ENCODE measurements at places on chromosomes 2 and 18.

DNA sequence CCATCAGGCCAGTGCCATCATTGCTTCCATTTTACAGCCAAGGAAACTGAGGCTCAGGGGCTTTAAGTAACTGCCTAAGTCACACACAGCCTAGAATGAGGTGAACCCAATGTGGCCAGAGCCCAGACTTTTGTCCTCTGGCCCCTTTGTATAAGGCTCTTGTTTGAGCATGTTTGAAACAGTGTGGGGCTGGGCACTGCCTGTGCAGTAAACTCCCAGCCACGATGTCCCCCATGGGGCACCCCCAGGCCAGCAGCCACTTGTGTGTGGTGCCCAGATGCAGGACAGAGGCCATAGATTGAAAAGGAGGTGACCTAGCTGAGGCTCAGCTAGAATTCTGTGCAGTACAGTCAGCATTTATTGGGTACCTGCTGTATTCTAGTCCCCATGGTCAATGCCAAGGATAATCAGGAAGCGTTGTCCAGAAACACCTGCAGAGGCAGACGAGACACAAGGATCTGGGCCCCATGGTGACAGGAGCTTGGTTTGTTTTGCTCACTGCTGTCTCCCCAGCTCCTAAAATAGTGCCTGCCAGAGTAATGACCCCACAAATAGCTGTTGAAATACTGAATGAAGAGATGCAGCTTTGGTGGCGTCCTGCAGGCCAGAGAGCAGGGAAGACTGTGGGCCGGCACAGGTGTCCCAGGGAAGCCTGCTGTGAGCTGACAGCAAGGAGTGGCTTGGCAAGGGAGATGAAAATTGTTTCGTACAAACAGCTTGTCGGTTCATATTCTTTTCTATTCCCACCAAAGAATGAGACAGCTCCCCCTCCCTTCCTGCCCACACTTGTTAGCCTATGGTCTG lies 160.7 kb downstream of the LDLRAD4 start:
- DNase-seq, result no peak

- no peak for DNase-seq
These were observed 254.4 kb downstream of the ERBB4 start for GRCh38 chr2:212284166-212284565.

- DNase-seq, result peak; percentile 38
These were observed 278.4 kb upstream of the DDX18 start for GRCh38 chr2:117536139-117536538.

- no peak for DNase-seq
These were observed 34.4 kb downstream of the NEMP2 start for GRCh38 chr2:190500054-190500502.

GRCh38 chr2:238458651-238459050 lies 31.9 kb downstream of the ASB1 start:
- no peak for DNase-seq

- peak; percentile 87 for DNase-seq
These were observed 23.8 kb downstream of the FBXO41 start for GRCh38 chr2:73260338-73260984.

GRCh38 chr2:36376319-36376765 lies 20.8 kb downstream of the CRIM1 start:
- DNase-seq, result peak; percentile 43

DNA sequence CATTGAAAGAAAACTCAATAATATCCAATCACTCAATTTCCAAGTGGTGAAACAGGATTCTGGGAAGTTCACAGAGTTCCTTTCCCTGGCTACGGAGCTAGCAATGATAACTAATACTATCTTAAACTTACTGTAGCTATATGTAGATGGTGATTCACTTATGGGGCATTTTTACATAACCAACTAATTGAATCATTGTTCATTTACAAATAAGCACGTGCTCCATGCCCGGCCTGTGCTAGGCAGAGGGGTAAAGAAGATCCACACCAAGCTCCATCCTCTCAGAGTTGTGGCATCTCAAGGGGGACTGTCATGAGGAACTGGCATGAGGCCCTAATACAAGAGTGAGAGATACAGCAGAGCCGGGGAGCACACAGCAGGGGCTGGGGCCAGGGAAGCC lies 176.3 kb downstream of the ANKRD30B start:
- no peak for DNase-seq

GRCh38 chr2:4884117-4884571 lies 808.0 kb upstream of the SOX11 start:
- DNase-seq, result no peak

GRCh38 chr2:84865181-84865783 lies 15.6 kb downstream of the TRABD2A start:
- DNase-seq, result no peak

DNA sequence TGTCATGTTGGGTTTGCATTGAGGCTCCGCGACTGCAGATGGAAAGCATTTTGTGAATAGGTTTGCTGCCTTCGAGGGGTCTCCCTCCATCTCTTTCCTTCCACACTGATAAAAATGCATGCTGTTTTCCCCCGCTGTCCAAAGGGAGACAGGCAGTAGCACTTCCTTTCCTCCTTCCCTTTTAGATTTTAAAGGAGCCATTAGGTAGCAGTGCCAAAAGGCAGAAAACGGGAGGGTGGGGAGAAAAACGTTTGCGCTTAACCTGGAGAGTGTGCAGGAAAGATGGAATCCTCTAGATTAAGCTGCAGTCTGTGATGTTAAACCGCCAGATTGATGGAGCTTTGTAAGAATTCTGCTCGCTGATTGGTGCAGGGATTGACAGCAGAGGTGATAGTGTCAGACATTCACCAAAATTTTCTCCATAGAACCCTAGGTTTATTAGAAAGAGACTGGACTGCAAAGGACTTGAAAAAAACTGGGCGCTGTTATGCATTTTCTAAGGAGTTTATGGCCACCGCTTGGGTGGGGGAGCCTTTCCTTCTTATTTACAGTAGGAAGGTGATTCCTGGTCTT lies 688 bp downstream of the MAPRE2 start:
- no peak for DNase-seq

DNA sequence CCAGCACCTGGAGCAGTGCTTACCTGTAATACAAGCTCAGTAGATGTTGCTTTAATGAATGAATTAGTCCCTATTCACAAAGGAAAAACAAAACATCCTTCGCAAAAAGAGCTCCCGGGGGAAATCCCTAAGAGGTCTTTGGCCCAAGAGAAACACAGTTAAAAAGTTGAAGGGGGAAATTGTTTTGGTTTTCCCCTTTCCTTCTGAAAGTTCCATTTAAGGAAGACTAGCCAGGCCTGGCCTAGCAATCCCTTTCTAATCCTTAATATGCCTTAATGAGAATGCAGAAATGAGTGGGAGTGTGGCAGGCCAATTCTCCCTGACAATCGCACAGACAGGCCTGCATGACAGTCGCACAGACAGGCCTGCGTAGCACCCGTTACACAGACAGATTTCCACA lies 33.5 kb upstream of the REL start:
- DNase-seq, result no peak

DNA sequence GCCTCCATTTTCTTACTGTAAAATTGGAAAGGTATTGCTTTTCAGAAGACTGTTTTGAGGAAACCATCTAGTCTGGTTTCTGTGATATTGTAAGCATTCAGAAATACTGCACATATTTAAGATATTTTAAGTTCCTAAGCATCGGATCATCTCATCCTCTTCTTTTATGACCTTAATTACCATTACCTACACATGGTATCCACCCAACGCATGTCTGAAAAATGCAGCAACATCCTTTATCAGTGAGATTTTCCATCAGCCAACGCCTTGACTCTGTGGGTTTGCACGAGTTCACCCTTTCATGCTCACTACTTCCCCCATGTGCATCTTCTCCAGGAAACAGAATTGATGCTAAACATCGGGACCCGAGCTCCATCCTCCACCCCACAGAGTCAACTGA lies 84.3 kb downstream of the COL4A4 start:
- DNase-seq, result no peak

DNA sequence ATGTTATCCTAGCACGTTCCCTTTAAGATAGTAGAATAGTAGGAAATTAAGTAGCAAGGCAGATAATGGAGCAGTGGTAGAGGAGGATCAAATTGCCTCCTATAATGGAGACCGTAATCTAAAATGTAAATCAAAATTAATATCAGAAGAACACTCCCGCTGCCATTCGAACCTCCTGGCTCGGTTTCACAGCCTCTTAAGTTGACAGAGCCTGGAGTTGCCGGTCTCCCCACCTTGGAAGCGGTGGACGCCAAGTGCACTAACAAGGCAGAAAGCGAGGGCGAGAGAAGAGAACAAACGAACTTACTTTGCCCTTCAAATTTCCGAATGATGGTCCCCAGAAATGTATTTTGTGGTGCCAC lies 450 bp downstream of the KCNH7 start:
- no peak for DNase-seq

GRCh38 chr2:121187982-121188411 lies 97.0 kb downstream of the TFCP2L1 start:
- DNase-seq, result no peak

- no peak for DNase-seq
These were observed 506.7 kb downstream of the CMPK2 start for GRCh38 chr2:6358985-6359384.

- no peak for DNase-seq
These were observed 929.5 kb downstream of the NRXN1 start for GRCh38 chr2:50102383-50102782.

GRCh38 chr2:117691595-117691994 lies 122.9 kb upstream of the DDX18 start:
- no peak for DNase-seq

DNA sequence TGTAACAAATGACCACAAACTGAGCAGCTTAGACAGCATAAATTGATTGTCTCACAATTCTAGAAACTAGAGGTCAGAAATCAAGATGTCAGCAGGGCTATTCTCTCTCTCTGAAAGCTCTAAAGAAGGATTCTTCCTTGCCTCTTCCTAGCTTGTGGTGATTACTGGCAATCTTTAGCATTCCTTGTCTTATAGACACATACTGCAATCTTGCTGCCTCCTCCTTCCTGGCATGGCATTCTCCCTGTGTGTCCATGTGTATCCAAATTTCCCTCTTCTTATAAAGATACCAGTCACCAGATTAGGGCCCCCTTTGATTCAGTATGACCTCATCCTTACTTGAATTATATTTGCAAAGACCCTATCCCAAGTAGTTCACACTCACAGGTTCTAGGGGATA lies 2.3 kb downstream of the ASB3 start:
- DNase-seq, result no peak

DNA sequence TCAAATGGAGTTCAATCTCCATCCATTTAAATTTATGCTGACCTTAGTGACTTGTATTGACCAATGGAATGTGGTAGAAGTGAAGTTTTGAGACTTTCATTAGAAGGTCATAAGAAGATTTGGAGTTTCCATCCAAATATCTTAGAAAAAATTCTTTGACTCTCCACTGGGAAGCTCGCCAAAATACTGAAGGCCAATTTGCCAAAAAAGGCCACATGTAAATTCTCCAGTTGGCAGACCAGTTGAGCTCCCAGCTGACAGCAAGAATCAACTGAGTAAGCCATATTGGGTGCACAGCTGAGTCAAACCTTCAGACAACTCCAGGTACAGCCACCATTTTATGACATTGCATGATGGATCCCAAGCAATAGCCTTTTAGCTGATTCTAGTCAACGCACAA lies 228.3 kb upstream of the SETBP1 start:
- no peak for DNase-seq

DNA sequence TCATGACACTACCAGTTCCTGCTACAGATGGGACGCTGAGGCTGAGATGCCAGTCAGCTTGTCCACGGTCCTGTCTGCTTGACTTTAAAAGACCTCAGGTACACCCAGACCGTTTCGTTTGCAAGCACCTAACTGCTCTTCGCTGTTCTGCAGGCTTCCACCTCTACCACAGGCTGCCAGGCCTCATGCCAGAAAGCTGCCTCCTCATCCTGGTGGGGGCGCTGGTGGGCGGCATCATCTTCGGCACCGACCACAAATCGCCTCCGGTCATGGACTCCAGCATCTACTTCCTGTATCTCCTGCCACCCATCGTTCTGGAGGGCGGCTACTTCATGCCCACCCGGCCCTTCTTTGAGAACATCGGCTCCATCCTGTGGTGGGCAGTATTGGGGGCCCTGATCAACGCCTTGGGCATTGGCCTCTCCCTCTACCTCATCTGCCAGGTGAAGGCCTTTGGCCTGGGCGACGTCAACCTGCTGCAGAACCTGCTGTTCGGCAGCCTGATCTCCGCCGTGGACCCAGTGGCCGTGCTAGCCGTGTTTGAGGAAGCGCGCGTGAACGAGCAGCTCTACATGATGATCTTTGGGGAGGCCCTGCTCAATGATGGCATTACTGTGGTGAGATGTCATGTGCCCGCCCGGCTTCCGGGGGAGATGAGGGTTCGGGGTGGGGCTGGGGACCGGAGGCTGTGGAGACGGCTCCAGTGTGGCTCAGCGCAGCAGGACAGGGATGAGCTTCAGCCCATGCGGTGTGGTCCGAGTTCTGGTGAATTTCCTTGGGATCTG lies 5.9 kb downstream of the SLC9A4 start:
- no peak for DNase-seq

DNA sequence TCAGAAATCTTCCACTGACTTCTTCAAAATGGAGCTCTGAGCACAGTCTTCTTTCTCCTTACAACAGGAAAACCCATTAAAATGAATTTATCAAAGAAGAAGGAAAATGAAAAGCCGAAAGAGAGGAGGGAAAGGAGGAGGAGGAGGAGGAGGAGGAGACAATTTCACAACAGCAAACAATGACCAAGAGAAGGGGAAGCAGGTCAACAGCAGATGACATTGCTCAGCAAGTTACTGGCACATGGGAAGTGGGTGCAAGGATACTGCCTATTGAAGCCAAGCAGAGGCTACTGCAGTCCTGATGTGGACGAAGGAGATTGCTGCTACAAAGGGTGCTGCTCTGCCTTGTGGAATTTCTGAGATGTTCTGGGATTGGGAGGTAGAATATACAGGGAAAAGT lies 268.2 kb upstream of the FBXO11 start:
- no peak for DNase-seq

- DNase-seq, result no peak
These were observed 8.5 kb downstream of the SFTPB start for GRCh38 chr2:85659324-85659981.

DNA sequence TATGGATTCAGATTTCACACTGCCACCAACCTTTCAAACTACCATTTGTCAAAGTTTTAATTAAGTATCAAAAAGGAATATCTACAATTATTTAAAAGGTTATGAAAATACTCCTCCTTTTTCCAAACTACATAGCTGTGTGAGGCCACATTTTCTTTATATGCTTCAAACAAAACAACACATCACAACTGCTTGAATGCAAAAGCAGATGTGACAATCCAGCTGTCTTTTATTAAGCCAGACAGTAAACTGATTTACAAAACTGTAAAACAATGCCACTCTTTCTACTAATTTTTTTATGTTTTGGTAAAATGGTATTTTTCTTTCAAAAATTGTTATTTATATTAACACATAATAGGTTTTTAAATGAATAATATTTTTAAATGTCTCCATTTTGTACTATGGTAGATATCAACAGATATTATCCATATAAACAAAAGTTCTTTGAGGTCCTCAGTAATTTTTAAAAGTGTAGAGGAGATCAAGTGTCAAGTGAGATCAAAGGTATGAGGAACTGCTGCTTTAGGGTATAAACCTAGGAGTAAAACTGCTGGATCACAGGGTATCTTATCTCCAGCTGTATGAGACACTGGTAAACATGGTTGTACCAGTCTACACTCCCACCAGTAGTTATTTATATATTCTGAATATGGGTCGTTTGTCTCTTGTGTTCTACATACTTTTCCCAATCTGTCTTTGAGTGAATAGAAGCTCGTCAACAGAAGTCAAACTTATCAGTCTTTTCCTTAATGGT lies 68.8 kb upstream of the SERTAD2 start:
- DNase-seq, result no peak
